DMS 273 treated with DMSO at 0.1 percent for 48 hours (cell line): ENCODE measurements at places on chromosomes 5 and 9.

GRCh38 chr9:103867886-103868285 is 226.2 kb upstream of the SMC2 start:
- no peak for DNase-seq

- no peak for DNase-seq
Measured at GRCh38 chr9:127252410-127253318, 11.9 kb upstream of the GARNL3 start.

- peak; percentile 43 for DNase-seq
Measured at GRCh38 chr5:80959768-80960442, at the start of gene RASGRF2. Gene RASGRF2, plus strand, starts transcription at chr5:80960363. Its CDS starts 376 bp downstream, at chr5:80960739.

DNA sequence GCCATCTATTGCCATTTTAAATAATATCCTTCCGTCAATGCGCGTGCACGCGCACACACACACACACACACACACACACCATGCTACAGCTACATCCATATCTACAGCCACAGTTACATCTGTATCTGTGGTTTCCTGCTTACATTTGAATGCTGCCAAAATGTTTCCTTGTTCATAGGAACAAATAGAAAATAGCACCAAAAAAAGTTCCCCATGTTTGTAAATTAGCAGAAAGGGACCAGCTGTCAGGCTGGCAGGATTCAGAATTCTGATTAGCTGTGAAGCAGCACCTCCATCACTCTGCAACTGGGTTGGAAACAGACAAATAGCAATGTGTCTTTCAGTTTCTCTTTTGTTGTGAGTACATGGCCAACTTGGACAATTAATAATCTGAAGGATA is 601.5 kb downstream of the IRX1 start:
- no peak for DNase-seq

- DNase-seq, result no peak
Measured at GRCh38 chr5:83921666-83922193, 201.1 kb upstream of the HAPLN1 start.

GRCh38 chr5:166710271-166710670 is 1581.2 kb upstream of the WWC1 start:
- no peak for DNase-seq

DNA sequence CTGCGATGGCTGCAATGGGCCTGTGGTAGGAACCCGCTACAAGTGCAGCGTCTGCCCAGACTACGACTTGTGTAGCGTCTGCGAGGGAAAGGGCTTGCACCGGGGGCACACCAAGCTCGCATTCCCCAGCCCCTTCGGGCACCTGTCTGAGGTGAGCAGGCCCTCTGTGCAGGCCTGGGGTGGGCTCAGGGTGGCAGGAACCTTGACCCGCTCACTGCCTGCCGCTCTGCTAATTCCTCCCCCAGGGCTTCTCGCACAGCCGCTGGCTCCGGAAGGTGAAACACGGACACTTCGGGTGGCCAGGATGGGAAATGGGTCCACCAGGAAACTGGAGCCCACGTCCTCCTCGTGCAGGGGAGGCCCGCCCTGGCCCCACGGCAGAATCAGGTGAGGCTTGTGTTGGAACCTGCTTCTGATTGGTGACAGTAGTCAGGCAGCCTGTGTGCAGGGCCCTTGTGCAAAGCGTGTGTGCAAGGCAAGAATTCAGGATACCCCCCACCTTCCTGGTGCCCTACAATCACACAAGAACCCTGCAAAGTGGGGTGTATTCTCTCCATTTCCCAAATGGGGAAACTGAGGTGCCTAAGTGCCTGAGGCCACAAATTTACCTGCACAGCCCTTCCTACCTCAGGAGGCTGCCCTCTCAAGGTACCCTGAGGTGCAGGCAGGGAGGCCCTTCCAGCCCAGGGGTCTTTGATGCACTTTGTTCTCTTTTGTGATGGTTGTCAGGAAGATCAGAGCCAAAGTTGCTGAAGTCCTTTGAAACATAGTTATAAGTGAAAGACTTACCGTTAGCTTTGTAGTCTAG is 3.4 kb downstream of the SQSTM1 start:
- no peak for DNase-seq

DNA sequence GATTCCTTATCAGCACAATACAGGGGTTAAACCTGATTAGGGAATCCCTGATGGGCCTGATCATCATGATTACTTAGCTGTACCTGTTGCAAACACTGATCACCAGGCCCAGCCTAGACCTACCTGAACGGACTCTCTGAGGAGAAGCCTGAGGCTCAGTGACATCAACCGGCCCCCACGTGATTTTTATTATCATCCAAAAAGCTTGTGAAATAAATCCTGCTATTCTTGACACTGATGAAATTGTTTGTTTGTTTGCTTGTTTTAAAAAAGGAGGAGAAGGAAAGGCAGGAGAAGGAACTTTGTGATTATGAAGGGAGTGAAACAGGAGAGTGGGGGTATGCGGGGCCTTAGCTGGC is 18.1 kb downstream of the LCP2 start:
- DNase-seq, result no peak

DNA sequence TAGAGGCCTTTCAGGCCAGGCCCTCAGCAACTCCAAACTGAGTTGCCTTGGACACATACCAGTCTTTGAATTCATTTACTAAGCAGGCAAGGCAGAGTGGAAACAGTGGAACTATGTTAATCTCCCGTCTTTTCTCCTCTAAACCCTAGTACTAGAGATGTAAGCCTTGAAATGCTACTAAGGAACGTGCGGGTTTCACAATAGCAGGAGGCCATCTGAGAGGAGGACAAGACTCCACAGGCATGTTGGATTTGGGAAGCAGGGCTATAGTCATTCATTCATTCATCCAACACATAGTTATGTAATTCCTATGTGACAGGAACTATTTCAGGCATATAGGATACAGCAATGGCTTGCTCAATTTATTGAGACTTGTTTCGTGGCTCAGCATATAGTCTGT is 3.3 kb upstream of the OCLN start:
- no peak for DNase-seq

GRCh38 chr9:21560281-21560745 is 78.2 kb upstream of the IFNE start:
- no peak for DNase-seq

DNA sequence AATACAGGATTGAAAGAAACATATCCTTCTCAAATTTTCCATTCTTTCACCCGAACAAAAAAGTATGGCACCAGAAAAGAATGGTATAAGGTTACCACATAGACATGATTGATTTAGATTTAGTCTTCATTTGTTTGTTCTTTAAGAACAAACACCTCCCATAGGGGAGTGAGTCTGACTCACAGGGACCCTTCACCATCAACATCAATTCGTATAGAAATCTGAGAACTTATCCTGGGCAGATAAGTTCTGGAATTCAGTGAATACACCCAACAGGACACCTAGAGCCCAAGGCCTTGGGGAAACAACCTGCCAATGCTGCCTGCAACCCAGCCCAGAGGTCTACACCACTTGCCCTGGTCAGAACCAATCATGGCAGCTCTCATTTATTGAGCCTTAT is 46.2 kb downstream of the LHFPL2 start:
- no peak for DNase-seq

- no peak for DNase-seq
Measured at GRCh38 chr9:137720571-137721110, 101.8 kb downstream of the EHMT1 start.

DNA sequence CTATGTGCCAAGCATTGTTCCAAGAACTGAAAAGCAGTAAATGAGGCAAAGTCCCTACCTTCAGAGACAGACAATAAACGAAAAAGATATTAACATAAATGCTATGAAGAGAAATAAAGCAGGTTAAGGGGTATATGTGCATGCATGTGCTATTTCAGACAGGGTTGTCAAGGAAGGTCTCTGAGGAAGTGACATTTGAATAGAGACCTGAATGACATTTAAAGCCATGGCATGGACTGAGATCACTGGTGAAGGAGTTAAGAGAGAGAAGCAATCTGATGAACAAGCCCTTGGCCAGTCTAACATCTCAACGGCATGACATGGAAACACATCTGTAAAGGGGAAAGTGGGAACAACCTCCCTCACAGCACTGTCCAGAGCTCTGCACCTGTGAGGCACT is 14.5 kb downstream of the FBXO10 start:
- no peak for DNase-seq
